ENCODE measurements at places on chromosomes 5 and 9.
A peak's percentile ranks its signal among the peaks of the same experiment; 100 is the strongest.

GRCh38 chr9:131650254-131650653 is 89.6 kb downstream of the RAPGEF1 start:
- DNase-seq: peak; percentile 98

DNA sequence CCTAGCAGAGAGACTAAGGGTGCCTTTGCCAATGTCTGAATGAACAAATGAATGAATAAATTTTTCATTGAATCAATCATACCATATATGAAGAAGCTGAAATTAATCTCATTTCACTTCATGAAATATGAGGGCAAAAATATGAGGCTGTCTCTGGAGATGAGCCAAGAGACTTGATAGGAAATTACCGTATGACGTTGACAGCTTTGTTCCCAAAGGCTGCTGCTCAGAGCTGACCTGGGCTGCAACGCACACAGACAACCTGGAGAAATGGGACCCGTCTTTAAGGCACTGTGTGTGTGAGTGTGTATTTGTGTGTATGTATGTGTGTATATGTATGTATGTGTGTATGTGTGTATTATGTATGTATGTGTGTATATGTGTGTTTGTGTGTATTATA is 226.1 kb downstream of the IRX2 start:
- no peak for DNase-seq

- DNase-seq: no peak
These were observed 416.0 kb downstream of the SH3GL2 start for GRCh38 chr9:17994695-17995425.

- no peak for DNase-seq
These were observed 188.9 kb upstream of the TNC start for GRCh38 chr9:115306865-115307264.

GRCh38 chr5:132760601-132761317 is 13.5 kb downstream of the CCNI2 start:
- DNase-seq: no peak

DNA sequence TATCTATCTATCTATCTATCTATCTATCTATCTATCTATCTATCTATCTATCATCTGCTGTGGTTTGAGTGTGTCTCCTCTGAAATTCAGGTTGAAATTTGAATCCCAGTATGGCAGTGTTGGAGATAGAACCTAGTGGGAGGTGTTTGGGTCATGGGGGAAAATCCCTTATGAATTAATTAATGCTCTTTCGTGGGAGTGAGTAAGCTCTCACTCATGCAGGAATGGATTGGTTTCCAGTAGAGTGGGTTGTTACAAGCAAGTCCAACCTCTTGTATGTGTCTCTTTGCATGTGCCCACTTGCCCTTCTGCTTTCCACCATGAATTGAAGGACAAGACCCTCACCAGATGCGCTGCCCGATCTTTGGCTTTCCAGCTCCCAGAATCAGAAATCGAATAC is 113.0 kb downstream of the ANXA1 start:
- no peak for DNase-seq

- no peak for DNase-seq
These were observed 823.2 kb downstream of the TLE1 start for GRCh38 chr9:80866121-80866520.

DNA sequence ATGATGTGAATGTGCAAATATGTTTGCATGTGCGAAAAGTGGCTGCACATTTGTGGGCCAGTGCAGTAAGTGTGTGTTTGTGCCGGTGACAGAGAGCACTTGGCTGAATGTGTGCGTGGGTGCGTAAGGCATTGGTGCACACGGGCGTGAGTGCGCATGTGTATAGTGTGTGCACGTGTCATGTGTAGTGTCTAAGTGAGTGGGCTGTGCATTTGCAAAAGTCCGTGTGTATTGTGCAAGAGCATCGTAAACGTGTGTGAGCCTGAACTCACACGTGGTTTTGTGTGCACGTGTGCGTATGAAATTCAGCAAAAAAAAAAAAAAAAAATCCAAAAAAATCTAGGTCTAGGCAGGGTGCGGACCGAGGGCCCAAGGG is 6.5 kb upstream of the EBF1 start:
- DNase-seq: peak; percentile 25

DNA sequence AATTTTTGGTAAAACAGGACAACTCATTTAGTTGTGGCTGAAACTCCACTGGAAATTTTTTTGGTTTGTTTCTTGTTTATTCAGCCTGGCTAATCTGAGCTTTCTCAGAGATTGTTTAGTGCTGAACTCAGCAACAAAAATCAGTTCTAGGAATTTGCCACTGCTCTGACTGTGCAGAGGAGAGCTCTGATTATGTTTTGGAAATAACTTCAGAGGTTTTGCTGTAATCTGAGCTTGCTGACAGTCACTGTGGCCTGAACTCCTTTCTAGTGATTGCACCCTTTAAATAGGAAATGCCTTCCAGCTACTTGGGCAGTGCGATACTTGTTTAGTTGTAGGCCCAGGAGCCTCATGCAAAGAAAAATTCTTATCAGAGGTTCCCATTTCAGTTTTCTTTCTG is 60.2 kb downstream of the OSTF1 start:
- peak; percentile 92 for DNase-seq

DNA sequence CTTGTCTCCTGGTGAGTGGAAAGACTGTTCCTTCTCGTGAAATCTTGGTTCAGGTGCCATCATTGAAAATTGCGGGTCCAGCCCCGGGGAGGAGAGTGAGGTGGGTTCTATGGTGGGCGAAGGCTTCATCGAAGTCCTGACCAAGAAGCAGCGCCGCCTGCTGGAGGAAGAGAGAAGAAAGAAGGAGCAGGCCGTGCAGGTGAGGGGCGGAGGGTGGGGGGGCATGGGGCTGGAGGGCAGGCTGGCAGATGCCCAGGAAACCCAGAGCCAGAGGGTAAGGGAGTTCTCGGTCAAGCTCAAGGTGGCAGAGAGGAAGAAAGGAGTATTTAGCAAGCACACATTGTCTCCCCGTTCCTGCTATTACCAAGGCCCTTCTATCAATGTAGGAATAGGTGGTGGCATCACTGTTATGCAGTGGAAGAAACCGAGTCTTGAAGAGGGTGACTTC is 24.3 kb upstream of the POMT1 start:
- DNase-seq: peak; percentile 17

GRCh38 chr5:107067395-107067794 is 603.3 kb downstream of the EFNA5 start:
- DNase-seq: no peak

DNA sequence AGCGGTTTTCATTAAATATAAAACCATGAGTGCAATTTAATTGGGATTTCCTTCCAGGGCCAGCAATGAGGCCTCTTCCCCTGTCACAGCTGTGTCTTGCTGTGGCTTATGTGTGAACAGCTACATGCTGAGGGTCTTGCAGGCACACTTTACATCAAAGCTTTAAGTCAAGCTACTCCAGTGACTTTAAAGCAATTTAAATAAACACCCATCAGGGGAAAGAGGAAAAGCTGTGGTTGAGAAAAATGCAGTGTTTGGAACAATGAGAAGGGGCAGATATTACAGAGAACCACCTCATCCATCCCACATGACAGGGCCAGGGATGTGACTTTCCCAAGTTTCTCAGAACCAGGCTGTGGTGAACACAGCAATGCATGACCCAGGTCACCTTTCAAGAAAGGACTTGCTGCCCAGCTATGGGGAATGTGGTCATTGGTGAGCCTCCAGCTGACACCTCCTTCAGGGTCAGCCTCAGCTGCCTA is 115.9 kb upstream of the LPAR1 start:
- peak; percentile 43 for DNase-seq
